Putamen (tissue), 1 donor: ENCODE measurements at places on chromosomes 12 and 14.
A peak's percentile ranks its signal among the peaks of the same experiment; 100 is the strongest.

DNA sequence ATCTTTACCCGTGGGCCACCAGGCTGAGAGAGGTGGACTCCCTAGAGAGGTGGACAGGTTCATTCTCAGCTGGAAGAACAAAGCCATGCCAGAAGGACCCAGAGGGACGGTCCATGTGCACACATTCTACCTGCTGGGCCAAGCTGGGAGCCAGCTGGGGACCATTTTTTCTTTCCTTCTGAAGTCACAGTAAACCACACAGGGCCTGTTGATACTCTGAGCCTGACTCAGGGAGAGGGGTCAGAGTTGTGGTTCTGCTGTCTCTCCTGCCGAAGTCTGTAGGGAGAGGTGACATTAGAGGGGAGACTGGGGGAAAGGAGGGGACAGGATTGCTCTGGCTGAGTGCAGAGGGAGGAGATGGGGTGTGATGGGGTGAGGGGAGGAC, 148.6 kb downstream of the TSPAN9 start:
- DNase-seq = no peak

DNA sequence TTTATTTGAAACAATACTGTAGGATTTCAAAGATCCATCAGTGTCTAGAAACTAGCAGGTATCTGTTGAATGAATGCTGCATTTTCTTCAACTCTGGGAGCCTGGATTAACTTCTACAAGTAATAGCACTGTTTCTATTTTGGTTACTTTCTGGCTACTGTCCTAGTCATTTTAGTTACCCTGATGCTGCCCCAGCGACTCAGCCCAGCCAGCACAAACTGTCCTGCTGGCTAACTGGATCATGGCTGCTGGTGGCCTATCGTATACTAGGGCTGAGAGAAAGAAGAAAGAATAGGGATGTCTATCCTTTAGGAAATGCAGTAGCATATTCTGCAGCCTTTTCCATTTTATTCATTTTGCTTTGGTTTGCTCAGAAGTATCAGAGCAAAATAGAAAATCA, 53.9 kb downstream of the NTN4 start:
- no peak for DNase-seq

GRCh38 chr14:56649382-56649781, 69.8 kb downstream of the TMEM260 start:
- no peak for DNase-seq

GRCh38 chr14:47846008-47846407, 170.6 kb upstream of the MDGA2 start:
- no peak for DNase-seq

DNA sequence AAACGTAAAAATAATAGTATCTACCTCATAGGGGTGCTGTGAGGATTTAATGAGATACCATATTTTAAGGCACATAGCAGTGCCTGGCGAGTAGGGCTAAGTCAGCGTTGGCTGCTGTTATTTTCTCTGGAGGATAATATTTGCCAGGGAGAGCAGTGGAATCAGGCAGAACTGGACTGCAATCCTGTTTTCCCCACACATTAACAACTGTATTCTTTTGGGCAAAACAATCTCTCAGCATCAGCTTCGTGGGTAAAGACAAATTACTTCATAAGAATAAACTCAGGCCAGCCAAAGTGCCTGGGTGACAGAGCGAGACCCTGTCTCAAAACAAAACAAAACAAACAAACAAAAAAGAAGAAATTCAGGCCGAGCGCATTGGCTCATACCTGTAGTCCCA, 29.7 kb upstream of the ATP2A2 start:
- no peak for DNase-seq

DNA sequence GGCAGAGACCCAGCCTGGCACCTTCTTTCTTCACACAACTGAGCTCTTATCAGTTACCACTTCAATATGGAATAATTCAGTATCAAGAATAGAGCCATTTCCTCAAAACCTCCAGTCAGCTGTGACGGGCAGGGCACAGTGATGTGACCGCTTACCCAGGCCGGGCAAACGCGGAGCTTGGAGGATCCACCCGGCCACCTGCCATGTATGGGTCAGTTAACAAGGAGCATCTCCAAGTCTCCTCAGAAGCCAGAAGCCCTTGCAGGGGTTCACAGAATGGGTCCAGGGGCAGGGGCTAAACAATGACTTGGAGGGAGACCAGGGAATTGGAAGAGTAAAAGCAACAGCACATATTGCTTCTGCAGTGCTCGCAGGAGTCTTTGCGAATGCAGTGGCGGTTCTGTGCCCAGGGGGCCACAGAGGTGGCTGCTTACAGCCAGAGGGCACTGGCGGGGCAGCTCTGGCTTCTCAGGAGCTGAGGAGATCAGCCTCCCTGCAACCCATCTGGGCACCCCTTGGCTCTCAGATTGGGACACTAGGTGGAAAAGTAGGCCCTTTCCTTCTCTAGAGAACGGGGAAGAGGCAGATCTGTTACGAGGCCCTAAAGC, 162.3 kb downstream of the CALM1 start:
- DNase-seq = no peak

DNA sequence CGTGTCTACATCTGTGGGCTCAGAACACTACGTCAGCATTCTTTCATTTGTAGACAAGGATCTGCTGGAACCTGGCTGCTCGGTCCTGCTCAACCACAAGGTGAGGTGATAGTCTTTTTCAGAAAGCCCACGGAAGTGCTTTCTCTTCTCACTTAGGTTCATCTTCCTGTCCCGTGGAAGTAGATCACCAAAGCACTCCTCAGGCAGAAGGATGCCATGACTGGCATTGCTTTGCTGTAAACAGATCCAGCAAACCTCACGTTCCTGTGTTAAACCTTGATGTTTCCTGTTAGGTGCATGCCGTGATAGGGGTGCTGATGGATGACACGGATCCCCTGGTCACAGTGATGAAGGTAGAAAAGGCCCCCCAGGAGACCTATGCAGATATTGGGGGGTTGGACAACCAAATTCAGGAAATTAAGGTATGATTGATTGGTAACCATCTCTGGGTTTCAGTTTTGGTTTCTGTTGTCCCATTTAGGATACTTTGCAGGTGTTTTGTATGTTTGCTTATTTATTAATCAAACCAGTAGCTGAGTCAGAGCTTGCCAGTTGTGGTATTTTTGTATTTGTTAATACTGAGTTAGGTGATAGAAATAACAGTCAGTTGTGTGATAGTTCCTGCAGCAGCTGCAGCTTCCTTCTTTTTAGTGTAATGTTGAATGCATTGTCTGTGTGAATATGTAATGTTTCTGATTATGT, 7.5 kb downstream of the PSMC1 start:
- DNase-seq = no peak

GRCh38 chr12:71872401-71872800, 32.8 kb downstream of the TBC1D15 start:
- no peak for DNase-seq

DNA sequence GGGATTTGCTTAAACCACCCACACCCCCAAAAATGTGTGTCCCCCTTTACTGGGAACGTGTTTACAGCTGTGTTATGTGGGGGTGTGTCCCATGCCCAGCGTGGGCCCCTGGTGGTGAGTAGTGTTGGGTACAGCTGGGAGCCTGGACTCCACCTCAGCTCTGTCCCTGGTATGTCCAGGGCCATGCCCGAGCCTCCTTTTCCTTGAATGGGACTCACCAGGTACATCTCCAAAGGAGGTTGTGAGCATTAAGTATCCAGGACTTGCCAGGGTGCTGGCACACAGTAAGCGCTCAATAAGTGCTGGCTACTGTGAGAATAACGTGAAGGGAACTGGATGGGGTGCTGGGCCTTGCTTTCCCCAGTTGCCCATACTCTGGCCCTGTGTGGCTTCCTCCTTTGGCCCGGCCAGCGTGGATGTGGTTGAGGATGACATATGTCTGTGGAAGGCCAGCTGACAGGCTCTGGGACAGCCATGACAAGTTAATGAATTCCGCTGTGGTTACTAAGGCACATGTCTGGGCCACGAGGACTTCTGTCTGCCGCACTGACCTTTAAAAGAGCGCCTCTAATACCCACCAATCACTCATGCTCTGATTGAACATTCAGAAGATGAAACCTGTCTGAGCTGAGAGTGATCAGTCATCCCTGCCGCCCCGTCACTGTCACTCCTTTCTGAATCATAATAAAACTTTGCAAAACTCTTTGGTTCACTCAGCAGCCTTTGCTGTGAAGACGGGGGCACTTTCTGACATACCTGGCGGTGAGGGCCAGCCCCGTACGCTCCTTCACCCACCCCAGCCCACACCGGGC, 74.7 kb downstream of the DIO3 start:
- no peak for DNase-seq

DNA sequence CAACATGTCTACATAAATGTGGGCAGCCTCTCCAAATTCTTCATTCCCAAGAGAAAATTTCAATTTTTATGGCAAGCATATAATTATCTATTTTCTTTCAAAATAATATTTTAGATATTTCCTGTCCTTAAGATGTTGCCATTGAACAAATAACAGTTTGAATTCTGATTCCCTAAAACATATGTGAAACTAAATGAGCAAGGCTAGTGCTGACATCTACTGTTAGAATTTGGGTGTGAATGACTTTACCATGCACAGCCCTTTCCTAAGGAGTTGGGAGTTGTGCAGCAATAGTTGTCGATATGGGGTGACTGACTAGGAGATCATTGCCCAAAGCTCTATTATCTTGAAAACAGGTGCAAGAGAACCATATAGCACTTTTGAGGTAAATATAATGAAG, 108.2 kb upstream of the SLC38A4 start:
- peak; percentile 18 for DNase-seq

DNA sequence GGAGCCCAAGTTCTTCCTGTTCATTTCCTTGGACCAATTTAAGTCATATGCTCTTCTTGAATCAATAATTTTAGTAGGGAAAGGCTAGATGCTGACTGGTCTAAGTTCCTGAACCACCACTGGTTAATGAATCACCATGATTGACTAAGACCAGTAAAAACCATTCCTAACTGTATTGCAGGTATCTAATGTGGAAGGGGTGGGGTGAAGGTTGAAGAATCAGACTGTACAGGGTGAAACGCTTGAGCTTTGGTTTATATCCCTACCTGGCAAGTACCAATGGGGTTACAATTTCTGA, 100.1 kb downstream of the DYRK2 start:
- DNase-seq = no peak

- DNase-seq = no peak
These were observed 527 bp downstream of the CAMKK2 start for GRCh38 chr12:121295746-121296617.

DNA sequence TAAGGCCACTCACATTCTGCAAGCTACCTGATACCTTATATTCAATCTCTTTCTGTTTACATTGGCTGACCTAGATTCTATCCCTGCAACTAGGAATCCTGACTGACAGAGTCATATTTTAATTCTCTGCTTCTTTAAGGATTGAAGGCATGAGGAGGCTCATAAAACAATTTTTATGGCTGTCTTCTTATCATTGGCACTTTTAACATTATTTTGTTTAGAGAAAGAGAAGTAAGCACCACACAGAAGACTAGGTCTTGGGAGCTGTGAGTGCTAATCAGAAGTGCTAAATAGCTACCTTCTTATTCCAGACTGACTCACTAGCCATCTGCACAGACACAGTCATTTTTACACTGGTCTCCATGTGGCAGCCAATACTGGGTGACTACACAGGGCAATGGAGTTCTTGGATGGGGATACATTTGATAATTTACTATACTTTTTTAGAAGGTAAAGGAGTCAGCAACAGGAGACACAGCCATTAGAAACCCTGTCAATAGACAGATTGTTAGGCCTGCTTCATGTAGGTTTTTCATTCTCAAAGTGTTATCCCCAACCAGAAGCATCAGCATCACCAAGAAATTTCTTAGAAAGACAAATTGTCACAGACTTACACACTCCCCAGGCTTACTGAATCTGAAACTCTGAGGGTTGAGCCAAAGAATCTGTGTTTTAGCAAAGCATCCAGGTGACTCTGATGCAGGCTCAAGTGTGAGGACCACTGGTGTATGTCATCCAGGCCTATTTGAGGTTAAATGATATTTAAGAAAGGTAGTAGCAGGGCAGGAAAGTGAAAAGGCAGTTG, 214.1 kb downstream of the DUSP6 start:
- DNase-seq = no peak

DNA sequence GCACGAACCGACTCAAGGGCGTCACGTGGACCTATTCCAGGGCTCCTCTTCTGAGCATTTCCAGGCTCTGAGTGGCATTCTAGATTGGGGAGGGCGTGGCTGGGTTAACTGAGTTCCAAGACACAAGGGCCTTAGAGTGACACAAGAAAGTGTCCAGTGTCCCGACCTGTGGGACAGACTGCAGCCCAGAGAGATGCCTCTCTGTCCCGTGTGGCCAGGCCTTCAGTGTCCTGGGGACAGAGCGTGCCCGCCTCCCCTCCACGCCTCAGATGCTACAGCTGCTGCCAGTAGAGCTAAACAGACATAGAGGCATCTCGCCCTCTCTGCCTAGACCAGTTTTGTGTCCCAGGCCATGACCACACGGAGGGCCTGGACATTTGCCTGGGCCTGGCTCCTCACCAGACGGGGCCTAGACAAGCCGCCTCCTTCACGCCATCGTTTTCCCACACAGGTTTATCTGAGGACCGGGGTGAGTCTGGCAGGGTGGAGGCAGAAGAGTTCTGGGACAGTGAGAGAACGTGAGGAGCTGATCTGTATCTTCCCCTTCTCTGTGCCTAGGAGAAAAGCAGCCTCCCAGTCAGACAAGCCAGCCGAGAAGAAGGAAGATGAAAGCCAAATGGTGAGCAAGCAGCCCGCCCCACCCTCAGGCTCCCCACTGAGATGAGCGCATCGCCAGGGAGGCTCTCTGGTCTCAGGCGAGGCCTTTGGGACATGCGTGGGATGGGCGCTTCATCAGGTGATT, 27.1 kb downstream of the DEGS2 start:
- DNase-seq = no peak

DNA sequence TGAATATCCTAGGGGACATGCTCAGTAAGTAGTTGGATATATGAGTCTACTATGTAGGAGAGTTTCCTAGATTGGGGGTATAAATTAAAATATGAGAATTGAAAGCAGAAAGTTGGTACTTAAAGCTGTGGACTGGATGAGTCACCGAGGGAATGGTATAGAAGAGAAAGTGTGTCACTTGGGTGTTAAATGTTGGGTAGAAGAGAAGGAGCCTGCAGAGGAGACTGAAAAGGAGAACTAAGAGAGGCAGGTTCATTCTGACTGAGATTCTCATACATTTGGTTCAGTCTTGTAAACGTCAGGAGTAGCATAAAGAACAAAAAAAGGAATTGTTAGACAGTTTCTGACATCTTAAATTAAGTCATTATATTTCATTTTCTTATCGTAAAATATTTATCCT, 19.9 kb downstream of the LRRC9 start:
- no peak for DNase-seq

DNA sequence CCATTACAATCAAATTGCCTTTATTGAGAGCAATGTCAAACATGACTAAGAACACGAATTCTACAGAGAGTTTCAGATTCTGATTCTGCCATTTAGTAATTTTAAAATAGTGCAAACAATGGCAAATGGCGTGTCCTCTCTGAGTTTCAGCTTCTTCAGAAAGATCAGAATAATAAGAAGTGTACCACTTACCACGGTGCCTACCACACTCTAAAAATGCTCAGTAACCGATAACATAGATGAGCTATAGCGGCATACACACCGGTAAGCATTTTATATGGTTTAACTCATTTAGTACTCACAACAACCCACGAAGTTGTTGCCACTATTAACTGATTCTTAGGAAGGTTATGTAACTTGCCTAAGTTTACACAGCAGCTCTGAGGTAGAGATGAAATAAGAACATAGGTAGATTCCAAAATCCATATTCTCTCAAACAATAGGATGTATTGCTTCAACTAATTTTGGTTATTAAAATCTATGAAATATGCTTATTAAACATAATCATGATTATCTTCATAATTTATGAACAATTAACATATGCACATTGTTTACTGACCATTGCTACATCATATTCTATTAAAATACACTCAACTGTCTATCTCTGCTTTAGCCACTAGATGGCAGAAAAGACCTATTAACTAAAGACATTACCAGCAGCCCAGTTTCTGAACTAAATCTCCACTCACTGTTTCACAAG, 38.3 kb downstream of the SLC6A15 start:
- peak; percentile 64 for DNase-seq

- DNase-seq = no peak
These were observed at the start of gene SLC17A8 for GRCh38 chr12:100356644-100357223. Gene SLC17A8, plus strand, starts transcription at chr12:100357074. Its CDS starts 318 bp downstream, at chr12:100357392.
